ENCODE measurements at places on chromosomes 1 and 21.

- no peak for DNase-seq
Observed at GRCh38 chr1:22273686-22274681, 131.1 kb upstream of the WNT4 start.

DNA sequence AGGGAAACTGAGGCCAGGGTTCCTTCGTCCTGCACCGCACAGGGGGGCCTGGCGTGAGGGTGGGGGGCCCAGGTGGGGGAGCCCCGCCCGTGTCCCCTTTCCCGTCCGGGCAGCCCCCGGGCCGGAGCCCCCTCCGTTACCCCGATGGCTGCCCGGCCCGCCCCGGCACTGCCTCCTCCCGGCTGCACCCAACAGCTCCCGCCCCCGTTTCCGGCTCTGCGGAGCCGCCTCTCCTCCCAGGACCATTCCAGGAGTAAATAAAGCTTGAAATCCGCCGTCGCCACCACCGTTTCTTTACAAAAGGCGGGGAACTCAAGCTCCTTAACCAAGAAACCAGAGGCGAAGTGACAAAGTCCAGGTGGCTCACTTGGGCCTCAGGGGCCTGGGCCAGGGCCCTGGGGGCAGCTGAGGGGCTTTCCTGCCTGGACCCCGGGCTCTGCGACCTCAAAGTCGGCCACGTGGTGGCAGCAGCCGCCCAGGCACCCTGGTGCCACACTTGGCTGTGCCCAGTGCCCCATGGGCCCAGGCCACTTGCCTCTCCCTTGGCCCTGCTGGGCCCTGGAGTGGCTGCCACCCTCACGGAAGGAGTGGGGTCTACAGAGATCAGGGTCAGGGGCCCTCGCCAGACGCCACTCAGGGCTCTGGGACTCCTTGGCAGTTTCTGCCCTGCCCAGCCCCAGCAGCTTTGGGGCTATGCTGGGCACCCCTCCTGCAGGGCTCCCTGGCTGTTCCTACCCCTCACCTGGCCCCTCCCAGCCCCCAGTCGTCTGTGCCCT is 514 bp upstream of the FAAP20 start:
- DNase-seq: peak; percentile 78

DNA sequence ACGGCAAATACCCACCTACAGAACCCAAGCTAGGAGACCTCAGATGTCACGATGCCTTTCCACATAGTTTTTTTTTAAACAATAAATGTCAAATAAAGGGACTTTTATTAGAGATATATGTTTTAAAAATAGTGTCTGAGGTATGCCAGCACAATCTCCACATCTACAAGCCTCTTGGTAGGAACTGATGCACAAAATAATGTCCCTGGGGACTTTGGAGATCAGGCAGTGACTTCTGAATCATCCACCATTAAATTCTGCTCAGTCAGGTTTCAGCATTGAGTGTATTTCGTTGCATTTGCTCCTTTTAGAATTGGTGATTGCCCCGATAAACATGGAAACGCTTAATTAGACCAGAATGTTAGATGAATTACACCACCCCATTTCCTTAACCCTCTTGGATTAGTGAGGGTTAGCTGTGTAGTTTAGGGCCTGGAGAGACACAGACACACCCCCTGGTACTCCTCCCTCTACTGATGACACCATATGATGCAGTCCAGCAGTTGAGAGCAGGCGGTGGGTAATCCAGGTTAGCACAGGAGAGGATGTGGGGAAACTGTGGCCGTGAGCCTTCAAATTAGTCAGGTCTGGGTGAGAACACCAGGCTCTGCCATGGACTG is 33.6 kb downstream of the LGR6 start:
- DNase-seq: no peak

- no peak for DNase-seq
Observed at GRCh38 chr21:37257511-37257966, 9.6 kb downstream of the VPS26C start.

DNA sequence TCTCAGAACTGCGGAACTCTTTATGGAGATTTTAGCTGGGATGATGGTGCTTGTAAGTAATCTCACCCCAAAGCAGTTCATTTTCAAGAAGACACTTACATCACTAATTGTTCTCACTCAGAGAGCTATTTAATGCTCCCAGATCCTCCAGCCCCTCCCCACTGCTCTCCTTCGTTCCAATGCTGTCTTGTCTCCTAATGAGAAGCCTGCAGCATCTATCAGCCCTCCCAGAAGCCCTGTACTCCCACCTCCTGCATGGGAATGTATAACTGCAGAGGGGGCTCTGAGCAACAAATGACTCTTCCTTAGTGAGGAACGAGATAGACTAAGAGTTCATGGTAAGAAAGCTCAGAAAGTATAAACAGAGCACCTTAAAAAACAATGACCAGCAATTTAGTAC is 377.4 kb upstream of the RUNX1 start:
- DNase-seq: no peak

DNA sequence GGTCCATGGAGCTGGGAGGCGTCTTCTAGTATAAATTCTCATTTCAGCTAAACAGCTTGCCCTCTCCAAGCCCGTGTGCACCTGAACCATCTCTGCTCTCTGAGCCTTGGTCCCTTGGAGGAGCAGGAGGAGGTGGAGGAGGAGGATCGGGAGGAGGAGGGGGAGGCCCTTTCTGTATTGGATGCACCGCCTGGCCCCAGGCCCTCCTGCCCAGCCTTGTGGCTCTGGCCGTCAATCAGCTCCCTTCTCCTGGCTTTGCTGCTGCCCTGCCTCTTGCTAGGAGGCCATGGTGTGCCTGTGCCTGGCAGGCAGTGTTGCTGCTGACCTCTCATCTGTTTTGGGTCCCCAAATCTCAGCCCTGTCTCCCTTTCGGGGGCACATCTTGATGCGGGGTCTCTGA is 9.0 kb downstream of the COL18A1 start:
- no peak for DNase-seq
